ENCODE measurements at places on chromosomes 11 and 22.
A peak's percentile ranks its signal among the peaks of the same experiment; 100 is the strongest.

DNA sequence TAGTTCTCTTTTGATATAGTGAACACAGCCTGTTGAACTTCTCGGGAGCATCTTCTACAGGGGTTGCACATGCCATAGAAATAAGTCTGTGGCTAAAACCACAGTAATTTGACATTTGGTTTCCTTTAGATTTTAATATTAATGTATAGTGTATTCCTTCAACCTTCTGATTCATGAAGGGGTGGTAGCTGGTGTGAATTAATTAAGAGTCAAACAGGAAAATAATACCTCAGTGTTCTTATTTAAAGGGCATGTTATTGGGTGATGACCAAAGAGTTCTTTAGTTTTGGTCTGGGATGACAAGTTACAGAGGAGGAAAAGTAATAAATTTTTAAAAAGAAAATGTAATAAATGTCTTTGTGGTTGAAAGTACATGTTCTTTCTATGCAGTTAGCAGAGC lies 86.8 kb downstream of the PDHX start:
- DNase-seq, result no peak

DNA sequence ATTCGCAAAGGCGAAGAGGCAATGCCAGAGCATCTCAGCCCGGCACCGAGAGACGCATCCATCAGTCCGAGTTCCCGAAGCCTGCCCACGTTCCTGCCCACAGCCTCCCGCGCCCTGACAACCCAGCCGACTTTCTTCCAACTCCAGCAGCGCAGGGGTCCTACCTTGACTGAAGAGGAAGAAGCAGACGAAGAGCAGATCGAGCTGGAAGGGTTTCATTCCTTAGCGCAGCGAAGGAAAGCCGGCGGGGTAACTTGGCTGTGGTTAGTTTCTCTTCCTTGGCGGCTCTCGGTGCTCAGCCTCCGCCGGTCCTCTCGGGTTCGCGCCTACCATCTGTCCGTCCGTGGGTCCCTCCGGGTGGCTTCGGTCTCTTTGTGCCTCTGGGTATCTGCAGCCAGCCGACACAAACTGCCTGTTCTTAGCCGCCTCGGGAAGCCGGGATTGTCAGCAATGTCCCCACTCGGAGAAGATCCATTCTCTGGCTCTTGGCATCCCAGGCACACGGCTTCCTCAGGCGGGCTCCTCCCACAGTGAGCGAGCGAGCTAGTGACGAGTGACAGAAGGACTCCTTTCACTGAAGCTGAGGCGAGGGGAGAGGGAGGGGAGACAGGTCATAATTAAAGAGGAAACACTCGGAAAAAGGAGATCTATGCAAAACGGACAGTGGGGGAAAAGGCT lies at the start of gene KIRREL3:
Gene KIRREL3, minus strand, starts transcription at position 480 of the 678 bp plus-strand sequence.
- DNase-seq, result no peak

DNA sequence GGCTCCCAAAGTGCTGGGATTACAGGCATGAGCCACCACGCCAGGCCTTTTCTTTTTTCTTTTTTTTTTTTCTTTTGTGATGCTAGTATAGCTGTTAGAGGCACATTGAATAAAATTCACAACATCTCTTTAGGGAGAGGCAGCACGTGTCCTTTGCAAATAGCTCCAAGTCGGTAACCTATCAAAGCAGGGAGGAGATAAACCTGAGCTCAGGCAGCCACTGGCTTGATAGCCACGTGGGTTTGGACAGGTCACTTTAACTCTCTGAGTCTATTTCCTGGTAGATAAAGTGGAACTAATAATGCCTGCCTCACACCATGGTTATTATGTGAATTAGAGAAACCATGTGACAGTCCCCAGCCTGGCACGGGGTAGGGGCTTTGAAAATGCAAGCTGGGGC lies 43.1 kb upstream of the ATXN10 start:
- DNase-seq, result no peak

DNA sequence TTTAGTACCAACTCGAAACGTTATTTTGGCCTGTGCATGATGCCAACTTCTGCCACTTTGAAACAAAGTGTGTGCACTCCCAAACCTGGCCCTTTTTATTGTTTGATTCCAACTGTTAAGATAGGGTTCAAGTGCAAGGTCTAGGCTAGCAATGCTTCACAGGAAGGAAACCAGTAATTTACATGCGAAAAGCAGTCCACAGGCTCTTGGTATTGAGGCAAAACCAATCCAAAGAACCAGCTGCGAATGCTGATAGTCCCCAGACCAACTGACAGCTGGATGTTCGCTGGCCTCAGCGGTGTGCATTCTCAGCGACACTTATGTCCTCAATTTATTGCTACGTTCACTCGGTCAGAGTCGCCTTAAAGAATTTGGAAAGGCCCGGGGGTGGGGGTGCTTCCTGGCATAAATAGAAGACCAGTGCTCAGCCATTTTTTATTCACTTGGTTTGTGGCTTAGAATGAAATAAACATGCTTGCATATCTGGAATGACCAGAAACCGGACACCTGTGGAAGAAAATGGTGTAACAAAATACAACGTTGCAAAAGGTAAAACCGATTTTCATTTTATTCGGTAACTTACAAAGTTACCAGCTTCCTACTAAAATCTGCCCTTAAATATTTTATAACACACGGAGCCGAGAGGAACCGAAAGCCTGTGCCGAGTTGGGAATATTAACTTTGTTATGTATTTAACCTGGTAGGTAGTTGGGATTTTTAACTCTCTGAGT lies 1.6 kb downstream of the CPT1A start:
- DNase-seq, result no peak

DNA sequence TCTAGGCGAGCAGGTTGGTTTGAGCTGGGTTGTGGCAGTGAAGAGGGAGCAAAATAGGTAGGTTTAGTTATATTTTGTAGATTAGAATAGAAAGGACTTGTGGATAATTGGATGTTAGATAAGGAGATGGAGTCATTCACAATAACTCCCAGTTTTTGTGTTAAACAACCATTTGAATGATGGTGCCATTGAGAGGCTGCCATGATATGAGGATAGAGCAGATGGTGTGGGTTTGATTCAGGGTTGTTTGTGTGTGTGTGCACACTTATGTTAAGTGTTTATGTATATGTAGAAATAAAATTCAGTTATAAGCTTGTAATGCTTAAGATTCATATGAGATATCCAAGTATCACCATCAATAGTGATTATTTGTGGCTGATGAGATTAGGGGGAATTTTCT lies 166.6 kb downstream of the NXPE2 start:
- DNase-seq, result no peak

DNA sequence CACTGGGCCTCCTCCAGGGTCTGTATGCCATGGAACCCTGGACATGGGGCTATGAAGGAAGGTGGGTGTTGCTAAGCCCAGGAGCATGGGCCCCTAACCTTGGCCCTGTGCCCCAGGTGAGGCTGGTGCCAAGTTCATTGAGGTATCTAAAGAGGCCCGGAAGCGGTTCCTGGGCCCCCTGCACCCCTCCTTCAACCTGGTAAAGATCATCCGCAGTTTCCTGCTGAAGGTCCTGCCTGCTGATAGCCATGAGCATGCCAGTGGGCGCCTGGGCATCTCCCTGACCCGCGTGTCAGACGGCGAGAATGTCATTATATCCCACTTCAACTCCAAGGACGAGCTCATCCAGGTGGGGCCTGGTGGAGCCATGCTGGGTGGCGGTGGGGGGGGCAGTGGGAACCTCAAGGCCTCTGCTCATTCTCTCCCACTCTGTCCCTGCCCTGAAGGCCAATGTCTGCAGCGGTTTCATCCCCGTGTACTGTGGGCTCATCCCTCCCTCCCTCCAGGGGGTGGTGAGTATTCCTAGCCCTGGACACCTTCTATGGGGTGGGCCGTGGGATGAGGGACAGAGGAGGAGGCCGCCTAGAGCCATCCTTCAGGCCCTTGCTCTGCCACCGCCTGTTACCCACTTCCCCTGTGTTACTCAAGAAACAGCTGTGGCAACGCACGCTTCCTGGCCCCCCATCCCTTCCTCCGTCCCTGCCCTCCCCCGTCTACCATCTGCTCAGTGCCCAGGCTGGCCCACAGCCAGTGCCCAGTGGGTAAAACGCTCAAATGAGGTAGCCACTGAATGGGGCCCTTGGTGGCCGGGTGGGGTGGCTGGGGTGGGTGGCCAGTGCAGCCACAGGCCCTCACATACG lies 3.0 kb downstream of the PNPLA2 start:
- no peak for DNase-seq

DNA sequence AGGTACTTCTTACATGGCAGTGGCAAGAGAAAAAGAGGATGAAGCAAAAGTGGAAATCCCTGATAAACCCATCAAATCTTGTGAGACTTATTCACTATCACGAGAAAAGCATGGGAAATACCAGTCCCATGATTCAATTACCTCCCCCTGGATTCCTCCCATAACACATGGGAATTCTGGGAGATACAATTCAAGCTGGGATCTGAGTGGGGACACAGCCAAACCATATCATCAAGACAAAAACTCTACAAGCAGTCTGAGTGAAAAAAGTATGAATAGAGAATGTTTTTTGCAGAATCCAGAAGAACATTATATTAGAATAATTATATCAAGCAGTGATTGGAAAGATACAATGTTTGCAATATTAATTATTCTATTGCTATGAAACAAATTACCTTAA lies 893.7 kb downstream of the FAM181B start:
- DNase-seq, result no peak

- DNase-seq, result peak; percentile 57
These were observed at the start of gene CDHR5 for GRCh38 chr11:624705-625635. TSS of gene CDHR5 (minus strand) at chr11:624955. CDS start at chr11:624902, 53 bp downstream.

- no peak for DNase-seq
These were observed 17.2 kb downstream of the TOB2 start for GRCh38 chr22:41429232-41429950.

DNA sequence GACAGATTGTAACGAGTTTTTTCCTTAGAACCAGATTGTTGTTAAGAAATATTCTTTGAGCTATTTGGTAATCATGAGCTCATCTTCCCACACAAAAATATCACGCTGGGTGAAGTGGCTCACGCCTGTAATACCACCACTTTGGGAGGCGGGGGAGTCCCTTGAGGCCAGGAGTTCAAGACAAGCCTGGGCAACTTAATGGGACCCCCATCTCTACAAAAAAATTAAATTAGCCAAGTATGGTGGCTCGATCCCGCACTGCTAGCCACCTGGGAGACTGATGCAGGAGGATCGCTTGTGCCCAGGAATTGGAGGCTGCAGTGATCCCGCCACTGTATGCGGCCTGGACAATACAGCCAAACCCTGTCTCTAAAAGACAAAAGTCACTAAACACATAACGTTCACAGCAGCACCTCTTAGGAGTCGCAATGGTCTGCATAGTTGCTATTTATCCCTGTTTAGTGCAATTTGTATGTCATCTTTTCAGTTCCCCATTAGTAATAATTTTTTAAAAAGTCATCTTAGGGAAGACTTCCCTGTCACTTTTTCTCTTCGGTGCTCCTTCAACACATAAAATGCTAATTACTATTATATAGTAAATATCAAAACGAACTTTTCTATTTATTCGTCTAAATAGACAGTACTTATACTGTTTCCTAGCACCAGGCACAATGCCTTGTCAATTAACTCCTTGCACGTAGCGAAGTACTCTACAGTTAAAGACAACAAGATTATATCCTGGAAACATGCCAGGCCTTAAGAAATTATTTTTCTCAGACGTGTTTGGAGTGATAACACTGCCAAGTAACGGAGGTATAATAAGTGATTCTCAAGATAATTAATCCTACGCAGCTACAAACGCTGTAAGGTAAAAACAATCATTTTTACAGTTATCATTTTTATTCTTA lies 1.1 kb downstream of the ST13 start:
- no peak for DNase-seq

GRCh38 chr11:47328449-47329390 lies 23.8 kb downstream of the MYBPC3 start:
- DNase-seq, result no peak

DNA sequence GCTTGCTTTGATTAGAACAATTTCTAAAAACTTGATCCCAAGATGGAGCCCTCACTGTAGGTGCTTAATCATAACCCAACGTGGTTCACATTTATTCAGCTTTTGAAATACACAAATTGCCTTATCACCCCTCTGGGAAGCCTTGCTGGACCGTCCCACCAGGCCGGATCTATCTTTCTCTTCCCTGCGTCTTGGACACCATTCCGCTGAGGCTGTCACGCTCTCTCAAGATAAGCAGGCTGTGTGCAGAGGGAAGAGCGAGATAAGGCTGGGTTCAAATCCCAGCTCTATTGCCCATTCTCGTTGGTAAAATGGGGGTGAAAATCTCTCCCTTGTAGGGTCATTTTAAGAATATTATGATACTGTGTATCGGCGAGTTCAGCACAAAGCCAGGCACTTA lies 20.5 kb upstream of the TP53I11 start:
- DNase-seq, result no peak

GRCh38 chr11:1540074-1540473 lies 32.0 kb downstream of the DUSP8 start:
- DNase-seq, result no peak

GRCh38 chr11:114152785-114153184 lies 93.3 kb downstream of the ZBTB16 start:
- no peak for DNase-seq

GRCh38 chr22:26471522-26471921 lies 12.1 kb downstream of the HPS4 start:
- no peak for DNase-seq

- DNase-seq, result no peak
These were observed 7.4 kb upstream of the BIRC3 start for GRCh38 chr11:102309621-102310541.

GRCh38 chr11:86119077-86119476 lies 50.2 kb upstream of the PICALM start:
- DNase-seq, result no peak

- no peak for DNase-seq
These were observed 37.7 kb downstream of the OR5P2 start for GRCh38 chr11:7759010-7759409.

DNA sequence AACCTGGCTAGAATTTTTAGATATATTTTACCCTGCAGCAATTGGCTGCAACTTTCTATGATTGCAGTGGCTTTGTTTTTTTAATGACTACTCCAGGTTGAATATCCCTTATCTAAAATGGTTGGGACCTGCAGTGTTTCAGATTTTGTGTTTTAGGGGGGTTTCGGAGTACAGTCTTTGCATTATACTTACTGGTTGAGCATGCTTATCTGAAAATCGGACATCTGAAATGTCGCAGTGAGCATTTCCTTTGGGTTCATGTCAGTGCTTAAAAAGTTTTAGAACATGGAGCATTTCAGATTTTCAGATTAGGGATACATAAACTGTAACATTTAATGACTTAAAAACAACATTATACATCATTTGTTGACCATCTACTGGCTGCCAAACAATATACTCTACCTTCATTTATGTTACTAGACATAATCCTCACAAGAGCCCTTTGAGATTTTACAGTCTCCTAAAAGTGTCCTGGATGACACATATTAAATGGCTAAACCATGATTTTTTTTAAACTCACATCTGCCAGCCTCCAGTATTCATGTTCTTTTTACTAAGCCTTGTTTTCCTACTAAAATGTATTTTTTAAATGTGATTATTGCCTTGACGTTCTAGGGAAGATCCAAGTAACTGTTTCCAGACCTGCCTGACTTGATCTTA lies 66.3 kb downstream of the PRMT3 start:
- no peak for DNase-seq

- DNase-seq, result no peak
These were observed 8.7 kb upstream of the KCNJ5 start for GRCh38 chr11:128882451-128882850.

Measured in right lobe of liver (tissue), 6 donors.